Kidney (tissue), 22 donors: ENCODE measurements at places on chromosomes 11 and 22. TPM values are rescaled to one million over a fixed set of nuclear protein-coding genes. Genes with fewer than 3 reads are reported as not detected.

GRCh38 chr11:70383664-70384565 lies 14.4 kb upstream of the CTTN start:
- DNase-seq = no peak

- no peak for DNase-seq
These were observed 29.0 kb upstream of the NAP1L4 start for GRCh38 chr11:3021125-3021524.

- DNase-seq = no peak
These were observed 4.8 kb downstream of the NRXN2 start for GRCh38 chr11:64718084-64718779.

DNA sequence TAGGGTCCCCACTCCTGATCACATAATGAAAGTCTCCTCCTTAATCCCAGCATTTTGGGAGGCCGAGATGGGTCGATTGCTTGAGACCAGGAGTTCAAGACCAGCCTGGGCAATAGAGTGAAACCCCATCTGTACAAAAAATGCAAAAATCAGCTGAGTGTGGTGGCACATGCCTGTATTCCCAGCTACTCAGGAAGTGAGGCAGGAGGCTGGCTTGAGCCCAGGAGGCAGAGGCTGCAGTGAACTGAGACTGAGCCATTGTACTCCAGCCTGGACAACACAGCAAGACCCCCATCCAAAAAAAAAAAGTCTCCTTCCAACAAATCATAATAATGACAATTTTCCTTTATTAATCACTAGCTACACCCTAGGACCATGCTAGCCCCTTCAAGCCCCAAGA lies 15.1 kb downstream of the ZMAT5 start:
- no peak for DNase-seq

GRCh38 chr11:44752713-44753112 lies 26.0 kb downstream of the TSPAN18 start:
- DNase-seq = no peak

- no peak for DNase-seq
These were observed 70.8 kb upstream of the USP47 start for GRCh38 chr11:11770921-11771486.

- DNase-seq = no peak
These were observed 60.4 kb upstream of the THY1 start for GRCh38 chr11:119483341-119483880.

- no peak for DNase-seq
These were observed 11.1 kb downstream of the GDPD5 start for GRCh38 chr11:75514596-75514995.

DNA sequence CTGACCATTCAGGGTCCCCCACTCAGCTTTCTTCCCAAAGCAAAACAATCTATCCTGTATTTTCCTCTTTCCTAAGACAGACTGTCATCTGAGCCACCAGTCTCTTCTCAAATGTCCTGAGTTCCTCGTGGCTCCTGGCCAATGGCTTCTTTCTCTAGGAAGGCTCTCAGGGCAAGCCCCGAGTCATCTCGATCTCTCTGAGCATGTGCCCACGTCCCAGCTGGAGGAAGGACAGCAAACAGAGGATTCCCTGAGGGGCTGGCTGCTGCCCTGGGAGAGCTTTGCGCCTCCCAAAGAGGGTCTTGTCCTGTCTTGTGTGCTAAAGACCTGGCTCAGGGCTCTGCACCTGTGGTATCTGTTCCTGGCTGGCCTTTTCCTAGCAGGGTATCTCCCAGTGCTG lies 8.3 kb downstream of the SLC37A2 start:
- DNase-seq = no peak

GRCh38 chr11:79242616-79243015 lies 198.2 kb downstream of the TENM4 start:
- DNase-seq = no peak

DNA sequence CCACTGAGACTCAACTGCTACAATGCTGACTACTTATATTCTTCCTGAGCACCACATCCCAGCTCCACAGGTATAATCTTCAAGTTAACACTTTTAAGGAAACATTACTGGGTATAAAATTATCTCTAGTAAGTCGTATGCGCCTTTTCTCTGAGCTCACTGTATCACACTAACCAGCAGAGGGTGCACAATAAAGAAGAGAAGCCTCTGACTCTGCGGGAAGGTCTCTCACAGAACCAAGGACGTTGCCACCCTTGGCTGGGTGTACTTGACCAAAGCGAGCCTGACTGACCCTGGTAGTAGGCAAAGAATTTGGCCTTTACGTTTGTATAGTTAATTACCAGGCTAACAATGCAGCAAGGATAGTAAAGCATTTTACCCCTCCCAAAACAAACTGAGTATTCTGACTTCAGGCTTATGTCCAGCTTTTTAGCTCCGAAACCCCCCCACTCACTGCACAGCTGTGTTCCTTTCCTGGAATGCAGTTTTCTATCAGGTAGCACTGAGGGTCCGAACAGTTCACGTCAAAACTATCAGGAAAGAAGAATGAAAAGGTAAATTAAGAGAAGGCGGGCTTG lies at the start of gene BTBD18:
Gene BTBD18 (minus strand): TSS at position 144 of the 578 bp plus-strand sequence. CDS start 631 bp downstream, outside the sequence.
- DNase-seq = peak; percentile 41

GRCh38 chr11:101848262-101848661 lies 66.5 kb upstream of the CEP126 start:
- peak; percentile 47 for DNase-seq

GRCh38 chr11:12243911-12244550 lies 133.3 kb upstream of the PARVA start:
- DNase-seq = no peak

DNA sequence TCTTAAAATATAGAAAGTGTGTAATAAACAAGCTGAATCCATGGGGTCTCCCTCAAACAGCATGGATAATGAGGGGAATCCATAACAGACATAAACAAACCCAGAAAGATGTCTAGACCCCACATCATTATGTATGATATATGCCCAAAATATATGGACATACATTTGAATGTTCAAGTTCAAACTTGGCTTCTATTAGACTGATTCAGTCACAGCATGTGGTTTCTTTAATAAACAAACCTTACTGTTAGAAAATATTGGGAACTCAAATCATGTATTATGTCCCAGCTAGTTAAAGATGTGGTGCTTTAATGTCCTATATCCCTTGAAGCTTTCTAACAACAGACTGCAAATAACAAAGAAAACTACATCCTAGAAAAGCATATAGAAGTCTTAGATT lies 228.6 kb downstream of the SOX6 start:
- no peak for DNase-seq

- DNase-seq = no peak
These were observed 7.5 kb downstream of the CYB561A3 start for GRCh38 chr11:61354208-61354607.

GRCh38 chr22:44261861-44262595 lies 50.7 kb downstream of the SHISAL1 start:
- DNase-seq = peak; percentile 39

DNA sequence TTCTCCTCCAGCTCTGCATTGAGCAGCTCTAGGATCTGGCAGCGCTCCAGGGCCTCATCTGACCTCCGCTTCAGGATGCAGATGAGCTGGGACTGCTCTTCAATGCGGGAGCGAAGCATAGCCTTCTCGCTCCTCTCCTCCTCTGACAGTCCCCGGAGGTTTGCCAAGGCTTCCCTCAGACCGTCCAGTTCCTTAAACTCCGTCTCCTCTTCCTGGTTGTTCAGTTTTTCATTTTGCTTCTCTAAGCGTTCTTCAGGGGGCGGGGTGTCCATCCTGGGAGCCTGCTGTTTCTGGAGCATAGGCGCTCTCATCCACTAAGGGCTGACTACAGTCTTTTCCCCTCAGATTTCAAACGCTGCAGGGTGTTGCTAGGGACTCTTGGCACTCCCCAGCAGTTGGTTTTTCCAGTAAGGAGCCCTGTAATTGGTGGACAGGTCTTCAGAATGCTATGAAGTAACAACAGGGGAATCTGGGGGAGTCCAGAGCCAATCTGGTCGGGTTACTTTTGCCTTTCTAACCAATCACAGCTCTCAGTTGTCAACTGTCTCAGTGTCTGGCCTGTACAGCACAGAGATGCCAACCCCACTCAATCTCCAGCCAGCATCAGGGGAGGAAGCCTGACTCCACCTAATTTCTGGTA lies at the start of gene CCDC89:
Gene CCDC89 (minus strand): TSS at position 376 of the 640 bp plus-strand sequence. CDS start 65 bp downstream, at position 311.
- DNase-seq = peak; percentile 97

DNA sequence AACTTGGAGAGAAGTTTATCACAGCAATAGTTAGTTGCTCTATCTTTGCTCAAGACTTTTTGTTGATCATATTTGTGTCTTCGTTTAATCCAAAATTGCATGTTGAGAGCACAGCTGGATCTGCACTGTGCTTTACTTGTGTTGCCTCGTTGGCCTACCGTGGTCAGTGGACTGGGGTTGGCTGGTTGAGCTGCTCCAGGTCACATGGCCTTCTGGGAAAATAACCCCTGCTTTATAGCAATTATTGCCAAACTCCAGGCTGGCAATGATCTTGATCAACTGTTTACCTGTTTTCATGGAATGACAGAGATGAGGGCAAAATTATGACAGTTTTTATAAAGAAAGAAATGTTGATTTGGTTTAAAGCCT lies 5.7 kb upstream of the PLET1 start:
- no peak for DNase-seq

C2CD2L gene
- 17.7 TPM for polyA plus RNA-seq
